ENCODE measurements at places on chromosomes 11 and 22. TPM values are rescaled to one million over a fixed set of nuclear protein-coding genes. Genes with fewer than 3 reads are reported as not detected.

KLHDC7B gene
- not detected for total RNA-seq

OR51E2 gene
- total RNA-seq = not detected

MYRF gene
- 0.18 TPM for total RNA-seq

DTX4 gene
- total RNA-seq = 5.7 TPM

MUC2 gene
- total RNA-seq = not detected

GGTLC3 gene
- not detected for total RNA-seq

FXYD2 gene
- total RNA-seq = not detected

BBOX1 gene
- total RNA-seq = not detected

HIC2 gene
- total RNA-seq = 3.2 TPM

RAB39A gene
- total RNA-seq = not detected

VWA5A gene
- total RNA-seq = 14.3 TPM

SOX6 gene
- 6.6 TPM for total RNA-seq

INPP5J gene
- total RNA-seq = 1.3 TPM

LRRC74B gene
- not detected for total RNA-seq
